Osteocyte (in vitro differentiated cells): ENCODE measurements at places on chromosomes 1 and 21.

DNA sequence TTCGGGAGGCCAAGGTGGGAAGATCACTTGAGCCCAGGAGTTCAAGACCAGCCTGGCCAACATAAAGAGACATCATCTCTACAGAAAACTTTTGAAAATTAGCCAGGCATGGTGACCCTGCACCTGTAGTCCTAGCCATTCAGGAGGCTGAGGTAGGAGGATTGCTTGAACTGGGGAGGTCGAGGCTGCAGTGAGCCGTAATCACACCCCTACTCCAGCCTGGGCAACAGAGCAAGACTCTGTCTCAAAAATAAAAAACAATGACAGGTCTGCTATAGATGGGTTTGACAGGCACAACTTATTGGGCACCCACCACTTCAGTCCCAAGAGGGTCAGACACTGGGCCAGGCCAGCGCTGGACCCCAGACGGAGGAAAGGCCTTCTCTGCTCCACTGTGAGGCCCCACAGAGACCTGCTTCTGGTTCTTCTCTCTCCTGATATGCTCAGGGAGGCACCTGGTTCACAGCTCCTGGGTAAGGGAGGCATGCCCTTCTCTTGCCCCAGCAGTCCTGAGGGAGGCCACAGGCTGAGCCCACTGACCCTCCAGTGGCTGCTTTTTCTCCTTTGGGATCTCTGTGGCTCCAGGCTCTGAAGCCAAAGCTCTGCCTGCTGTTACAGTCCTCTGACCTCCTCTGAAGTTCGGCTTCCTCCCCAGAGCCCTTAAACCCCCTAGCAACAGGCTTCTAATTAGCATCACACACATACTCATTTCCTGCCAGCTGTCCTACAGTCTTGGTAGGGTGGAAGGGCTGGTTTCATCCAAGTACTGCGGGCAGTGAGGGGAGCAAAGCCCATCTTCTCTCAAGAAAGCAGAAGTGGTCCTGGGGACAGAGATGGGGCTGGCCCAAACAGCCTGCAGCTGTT is 14.4 kb downstream of the S100A16 start:
- DNase-seq, result no peak

DNA sequence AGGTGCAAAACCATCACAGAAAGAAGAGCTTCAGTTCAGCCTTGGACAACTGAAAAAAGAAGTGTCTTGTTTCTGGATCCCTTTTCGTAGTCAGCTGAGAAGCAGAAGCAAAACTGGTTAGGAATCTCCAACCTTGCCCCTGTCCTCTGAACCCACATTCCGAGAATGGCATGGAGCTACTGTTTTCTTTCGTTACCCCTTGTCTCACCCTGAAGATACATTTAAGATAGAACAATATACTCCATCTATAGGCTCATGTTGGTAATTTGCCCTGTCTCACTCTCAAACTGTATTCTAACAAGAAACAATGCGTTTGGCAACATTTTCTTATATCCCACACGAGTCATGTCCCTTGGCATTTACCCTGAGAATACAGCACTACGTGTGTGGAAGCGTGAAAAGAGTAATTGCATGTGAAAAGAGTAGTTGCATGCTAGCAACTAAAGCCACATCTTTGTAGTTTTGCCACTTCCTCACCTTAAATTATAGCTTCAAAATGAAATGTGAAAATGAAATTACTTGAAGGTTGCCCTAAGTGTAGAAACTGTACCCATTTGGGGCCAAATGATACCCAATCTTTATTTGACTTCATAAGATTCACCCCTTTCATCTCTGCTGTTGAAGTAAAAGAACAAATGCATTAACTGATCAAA is 5.3 kb downstream of the SLAMF7 start:
- no peak for DNase-seq

DNA sequence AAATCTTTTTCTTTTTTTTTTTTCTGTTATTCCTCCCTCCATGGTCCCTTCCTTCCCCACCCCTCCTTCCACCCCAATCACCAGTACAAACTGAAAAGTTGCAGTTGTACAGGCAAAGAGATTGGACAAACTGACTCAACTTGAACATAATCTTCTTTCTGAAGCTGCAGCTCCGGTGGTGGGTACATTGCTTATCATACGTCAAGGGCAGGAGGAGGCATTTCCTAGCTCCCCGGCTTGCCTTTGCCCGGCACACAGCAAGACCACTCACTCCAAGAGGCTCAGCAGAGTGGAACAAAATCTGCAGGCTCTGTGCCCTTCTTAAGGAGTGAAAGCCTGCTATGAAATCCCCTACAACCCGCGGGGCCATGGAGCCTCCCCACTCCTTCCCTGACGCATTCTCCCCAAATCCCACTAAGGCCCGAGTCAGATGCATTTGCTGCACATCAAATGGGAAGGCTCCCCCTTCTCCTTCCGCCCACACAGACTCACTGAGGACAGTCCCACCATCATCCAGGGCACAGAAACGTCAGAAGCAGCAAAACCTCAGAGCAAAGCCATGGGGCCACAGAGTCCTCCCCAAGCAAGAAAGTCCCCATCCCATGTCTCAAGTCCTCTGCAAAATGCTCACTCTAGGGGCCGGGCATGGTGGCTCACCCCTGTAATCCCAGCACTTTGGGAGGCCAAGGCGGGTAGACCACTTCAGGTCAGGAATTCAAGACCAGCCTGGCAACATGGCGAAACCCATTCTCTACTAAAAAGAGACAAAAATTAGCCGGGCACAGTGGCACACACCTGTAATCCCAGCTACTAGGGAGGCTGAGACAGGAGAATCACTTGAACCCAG is 45.9 kb downstream of the SYF2 start:
- no peak for DNase-seq

DNA sequence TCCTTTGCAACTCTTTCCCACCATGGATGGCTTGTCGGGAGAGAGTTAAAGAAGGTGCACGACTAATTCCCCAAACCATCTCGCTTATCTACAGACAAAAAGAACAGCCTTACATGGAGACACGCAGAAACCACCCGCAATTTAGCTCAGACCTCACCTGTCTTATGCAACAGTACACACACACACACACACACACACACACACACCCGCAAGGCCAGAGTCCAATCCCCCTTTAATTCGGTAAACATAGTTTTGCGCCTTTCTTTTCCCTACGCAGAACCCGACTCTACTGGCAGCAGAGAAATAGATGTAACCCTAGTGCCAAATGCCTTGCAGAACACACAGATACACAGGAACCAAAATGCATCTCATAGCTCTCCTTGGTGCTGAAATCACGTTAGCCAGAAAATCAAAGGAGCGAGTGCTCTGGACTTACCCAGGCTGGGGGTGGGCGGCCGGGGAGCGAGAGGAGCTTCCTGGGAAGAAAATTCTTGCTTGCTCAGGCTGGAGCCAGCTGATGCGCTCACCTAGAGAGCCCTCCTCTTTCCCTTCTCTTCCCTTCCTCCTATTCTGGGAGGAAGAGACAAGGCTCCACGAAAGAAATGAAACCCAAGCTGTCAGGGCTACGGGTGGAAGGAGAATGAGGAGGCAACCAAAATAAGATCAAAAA is 470 bp downstream of the TNR start:
- no peak for DNase-seq

DNA sequence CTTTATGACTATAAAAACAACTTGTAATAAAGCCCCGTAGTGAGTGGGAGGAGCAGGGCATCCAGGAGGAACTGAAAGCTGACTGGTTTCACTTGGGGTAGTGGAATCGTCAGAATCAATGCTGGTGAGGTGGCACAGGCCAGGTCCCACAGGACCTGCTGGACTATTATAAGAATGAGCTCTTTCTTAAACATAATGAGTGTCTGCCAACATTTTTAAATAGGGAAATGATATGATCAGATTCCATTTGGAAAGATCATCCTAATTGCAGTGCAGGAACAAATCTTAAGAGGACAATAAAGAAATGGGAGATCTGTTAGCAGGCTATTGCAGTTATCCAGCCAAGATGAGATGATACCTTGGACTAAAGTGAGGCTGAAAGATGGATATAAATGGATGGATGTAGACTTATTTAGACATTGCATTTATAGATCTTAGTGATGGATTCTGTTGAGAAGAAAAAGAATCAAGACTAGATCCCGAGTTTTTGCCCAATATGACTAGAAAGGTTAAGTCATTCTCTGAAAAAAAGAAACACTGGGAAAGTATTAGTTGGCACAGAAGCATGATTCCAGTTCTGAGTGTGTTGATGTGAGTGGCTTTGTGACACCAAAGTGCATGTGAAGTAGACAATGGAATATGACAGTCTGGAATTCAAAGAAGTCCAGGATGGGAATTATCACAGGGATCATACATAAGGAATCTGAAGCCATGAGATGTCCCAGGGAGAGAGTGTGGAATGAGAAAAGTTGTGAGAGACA is 153.3 kb upstream of the SGIP1 start:
- no peak for DNase-seq

- DNase-seq, result no peak
Measured at GRCh38 chr1:172823534-172823933, 164.6 kb downstream of the FASLG start.

DNA sequence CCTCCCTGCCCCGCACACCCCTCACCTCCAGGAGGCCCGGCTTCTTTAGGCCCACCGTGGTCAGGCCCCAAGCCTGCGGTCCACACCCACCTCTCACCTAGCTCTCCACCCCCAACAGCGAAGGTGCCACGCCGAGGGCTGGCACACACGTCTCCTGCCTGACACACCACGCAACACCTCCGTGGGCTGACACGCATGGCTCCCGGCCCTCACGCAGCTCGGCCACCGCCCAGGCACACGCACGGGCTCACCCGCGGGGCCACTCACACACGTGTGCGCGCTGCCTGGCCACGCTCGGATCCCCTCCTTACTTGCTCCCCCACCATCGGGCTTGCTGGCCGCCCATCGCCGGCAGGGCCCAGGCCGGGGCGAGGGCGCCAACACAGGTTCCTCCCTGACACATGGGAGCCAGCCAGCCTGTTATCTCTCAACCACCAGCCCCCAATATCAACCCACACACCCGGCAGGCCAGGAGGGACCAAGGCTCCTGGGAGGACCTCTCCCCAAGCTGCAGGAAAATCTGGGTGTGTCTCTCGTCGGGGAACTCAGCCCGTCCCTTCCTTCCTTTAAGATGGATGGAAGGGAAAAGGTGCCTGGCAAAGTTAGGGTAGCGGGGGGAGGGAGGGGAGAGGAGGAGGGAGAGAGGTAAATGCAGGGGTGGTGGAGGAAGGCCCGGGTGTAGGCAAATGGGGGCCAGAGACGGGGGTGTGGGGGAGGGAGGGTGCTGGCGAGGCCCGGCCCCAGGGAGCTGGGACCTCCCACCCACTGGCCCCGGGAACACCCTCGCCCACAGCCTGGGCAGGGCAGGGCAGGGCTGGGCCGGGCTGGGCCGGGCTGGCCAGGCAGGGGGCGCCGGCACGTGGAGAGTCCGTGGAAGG is 546 bp downstream of the ELOVL1 start:
- DNase-seq, result no peak
